Hepatic stellate cell (primary cell): ENCODE measurements at places on chromosomes 7 and 10.
A peak's percentile ranks its signal among the peaks of the same experiment; 100 is the strongest.

- no peak for DNase-seq
Measured at GRCh38 chr10:51244309-51244708, 170.0 kb downstream of the PRKG1 start.

- peak; percentile 27 for DNase-seq
Measured at GRCh38 chr10:4771554-4772201, 54.3 kb upstream of the AKR1E2 start.

GRCh38 chr7:106640368-106641141 lies 20.4 kb downstream of the CCDC71L start:
- DNase-seq, result no peak

GRCh38 chr7:40717242-40717641 lies 582.4 kb downstream of the SUGCT start:
- no peak for DNase-seq

DNA sequence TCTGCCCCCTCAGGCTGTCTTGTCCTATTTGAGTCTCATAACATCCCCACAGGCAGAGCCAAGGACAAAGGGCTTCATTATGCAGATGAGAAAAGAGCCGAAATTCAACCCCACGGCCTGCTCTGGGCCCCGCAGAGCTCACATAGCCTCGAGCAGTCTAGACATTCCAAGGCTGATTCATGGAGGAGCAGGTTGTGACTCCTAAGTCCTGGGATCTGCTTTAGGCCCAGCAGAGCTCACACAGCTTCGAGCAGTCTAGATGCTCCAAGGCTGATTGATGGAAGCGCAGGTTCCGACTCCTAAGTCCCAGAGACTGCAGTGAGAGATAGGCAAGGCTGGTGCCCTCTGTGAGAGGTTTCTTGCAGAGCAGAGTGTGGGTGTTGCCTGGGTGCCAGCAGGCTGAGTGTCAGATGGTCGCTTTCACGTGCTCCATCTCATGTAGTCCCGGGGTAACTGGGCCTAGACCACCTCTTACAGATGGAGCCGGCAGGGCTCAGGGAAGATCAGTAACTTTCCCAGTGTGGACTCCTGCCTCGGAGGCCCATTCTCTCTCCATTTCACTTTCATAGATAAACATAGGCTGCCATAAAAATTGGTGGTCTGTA lies 436.1 kb upstream of the FOXK1 start:
- no peak for DNase-seq

- DNase-seq, result no peak
Measured at GRCh38 chr10:108454224-108454623, 1289.7 kb upstream of the SORCS1 start.

GRCh38 chr7:24840563-24840962 lies 83.3 kb upstream of the GSDME start:
- no peak for DNase-seq

GRCh38 chr10:133289761-133290160 lies 13.1 kb upstream of the ADAM8 start:
- no peak for DNase-seq

DNA sequence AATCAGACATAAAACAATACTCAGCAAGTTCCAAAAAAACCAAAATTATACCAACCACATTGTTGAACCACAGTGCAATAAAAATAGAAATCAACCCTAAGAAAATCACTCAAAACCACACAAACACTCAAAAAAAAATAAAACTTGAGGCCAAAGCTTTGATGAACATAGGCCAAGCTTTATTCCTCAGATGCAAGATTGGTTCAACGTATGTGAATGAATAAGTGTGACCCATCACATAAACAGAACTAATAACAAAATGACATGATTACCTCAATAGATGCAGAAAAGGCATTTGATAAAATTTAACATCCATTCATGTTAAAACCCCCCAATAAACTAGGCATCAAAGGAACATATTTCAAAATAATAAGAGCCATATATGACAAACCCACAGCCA lies 506.1 kb upstream of the FZD8 start:
- no peak for DNase-seq

DNA sequence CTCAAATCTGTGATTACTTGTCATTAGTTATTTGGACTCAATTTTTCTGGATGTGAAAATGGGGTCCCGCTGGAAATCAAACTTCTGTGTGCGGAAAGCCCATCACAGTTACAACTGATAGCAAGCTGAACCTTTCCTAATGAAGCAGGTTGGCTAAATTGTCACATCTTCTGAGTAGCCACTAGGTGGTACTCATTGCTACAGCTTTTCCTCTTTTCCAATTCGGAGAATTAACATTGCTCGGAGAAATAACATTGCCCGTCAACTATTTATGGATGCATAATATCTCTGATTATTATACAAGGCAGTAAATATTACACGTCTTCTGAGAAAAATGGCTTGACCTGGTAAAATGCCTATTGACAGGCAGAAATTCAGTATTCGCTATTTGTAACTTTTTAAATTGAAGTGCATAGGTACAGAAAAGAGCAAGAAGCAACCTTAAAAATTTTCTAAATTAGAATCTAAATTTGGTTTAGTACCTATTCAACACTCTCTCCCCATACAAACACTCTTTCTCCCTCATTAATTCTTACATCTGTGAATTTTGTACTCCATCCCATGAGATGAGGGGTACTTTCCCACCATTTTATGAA lies 17.3 kb upstream of the BLOC1S2 start:
- DNase-seq, result peak; percentile 31

GRCh38 chr10:94583124-94583523 lies 37.5 kb downstream of the HELLS start:
- no peak for DNase-seq

GRCh38 chr10:6161921-6162320 lies 40.8 kb upstream of the PFKFB3 start:
- DNase-seq, result no peak

DNA sequence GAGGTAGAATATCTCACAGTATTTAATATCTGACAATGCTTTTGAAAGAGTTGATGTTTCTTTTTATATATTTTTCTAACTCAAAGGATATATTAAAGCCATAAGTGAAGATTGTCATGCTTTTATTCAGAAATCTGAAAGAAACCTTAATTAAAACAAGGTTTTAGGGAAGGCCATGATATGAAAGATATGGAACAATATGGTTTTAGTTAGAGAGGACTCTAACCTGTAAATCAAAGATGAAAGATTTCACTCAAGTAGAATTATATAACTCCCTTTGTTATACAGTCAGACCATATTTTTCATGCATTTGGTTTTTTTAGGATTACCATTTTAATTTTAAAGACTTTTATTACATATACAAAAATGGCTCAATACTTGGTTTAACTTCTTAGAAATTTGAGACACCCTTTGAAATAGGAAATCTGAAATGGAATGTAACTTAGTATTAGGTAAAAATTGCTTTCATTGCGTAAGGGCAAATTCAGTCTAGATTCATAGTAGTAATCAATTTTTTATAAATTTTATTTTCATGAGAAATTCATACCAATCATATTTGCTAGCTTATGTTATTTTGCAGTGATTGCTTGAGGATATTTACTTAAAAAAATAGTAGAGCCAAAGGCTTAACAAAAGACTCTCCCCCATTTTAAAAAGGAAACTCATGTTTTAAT lies 119.8 kb downstream of the TWIST1 start:
- no peak for DNase-seq

- DNase-seq, result no peak
Measured at GRCh38 chr10:95795602-95796001, 39.6 kb downstream of the ENTPD1 start.

DNA sequence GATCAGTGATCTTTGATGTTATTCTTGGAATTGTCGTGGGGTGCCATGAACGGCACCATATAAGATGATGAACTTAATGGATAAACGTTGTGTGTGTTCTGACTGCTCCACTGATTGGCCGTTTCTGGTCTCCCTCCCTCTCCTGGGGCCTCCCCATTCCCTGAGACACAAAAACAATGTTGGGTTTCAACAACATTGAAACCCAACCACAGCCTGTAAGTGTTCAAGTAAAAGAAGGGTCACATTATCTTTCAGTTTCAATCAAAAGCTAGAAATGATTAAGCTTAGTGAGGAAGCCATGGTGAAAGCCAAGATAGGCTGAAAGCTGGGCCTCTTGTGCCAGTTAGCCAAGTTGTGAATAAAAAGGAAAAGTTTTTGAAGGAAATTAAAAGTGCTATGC lies 19.5 kb downstream of the EN2 start:
- no peak for DNase-seq

GRCh38 chr7:148340438-148341280 lies 249.9 kb upstream of the C7orf33 start:
- no peak for DNase-seq

- DNase-seq, result no peak
Measured at GRCh38 chr10:84237199-84238051, 3.9 kb downstream of the LRIT1 start.

GRCh38 chr10:99531696-99532593 lies 797 bp upstream of the NKX2-3 start:
- no peak for DNase-seq

DNA sequence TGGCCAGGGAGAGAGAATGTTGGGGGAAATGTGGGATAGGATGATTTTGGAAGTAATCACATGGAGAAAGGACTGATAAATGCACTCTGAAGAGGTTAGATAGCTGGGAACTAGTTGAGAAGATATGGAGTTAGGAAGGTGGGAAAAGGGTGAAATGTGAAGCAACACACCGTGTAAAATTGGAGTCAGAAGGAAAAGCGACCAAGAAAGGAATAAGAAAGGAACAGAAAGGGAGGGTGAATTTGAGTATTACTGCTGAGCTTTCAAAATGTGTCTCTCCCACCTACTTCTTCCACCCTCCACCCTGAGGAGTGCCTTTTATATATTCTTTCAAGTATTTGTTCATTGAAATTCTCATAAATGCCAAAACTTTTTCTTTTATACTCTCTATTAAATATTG lies 171.8 kb downstream of the BMPER start:
- no peak for DNase-seq

DNA sequence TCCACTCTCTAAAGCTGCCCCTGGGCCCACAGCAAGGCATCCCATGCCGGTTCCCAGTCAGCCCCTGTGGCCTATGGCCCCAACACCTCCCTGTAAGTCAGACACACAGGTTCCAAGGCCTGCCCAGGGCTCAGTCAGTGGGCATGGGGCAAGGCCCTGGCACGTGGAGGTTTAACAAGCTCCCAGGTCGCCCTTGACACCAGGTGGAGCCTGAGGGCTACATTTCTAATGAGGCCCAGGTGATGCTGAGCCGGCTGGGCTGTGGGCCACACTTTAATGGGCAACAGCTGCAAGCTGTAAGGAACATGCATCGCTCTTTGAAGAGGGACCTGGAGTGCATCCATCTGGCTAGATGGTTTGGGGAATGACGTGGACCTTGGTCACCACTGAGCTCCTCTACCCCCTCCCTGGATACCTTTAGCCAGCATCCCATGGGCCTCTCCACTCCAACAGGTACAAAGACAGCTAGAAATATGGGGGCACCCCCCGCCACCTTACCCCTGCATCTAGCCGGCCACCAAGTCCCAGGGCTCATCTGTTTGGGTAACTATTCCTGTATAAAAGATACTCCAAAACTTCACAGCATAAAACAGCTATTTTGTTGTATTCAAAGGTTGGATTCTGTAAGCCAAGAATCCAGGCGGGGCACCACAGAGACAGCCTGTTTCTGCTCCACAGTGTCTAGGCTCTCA lies 122.5 kb downstream of the OAT start:
- DNase-seq, result no peak

DNA sequence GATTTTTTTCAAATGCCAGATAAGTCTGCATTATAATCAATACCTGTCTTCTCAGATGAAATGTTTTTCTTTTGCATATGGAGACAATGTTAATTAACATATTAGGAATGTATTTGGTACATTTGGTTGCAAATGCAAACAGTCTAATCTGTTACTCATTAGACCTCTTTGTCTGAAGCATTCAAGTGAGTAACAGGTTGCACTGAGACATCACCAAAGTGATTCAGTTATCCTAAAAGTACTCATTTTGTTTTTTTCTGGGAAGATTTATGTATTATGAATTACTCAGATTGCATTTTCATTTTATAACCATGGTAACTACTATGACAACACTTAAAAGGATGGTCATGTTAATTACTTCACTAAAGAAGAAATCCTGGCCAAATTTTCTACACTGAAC lies 513.6 kb downstream of the HTR7 start:
- DNase-seq, result no peak

DNA sequence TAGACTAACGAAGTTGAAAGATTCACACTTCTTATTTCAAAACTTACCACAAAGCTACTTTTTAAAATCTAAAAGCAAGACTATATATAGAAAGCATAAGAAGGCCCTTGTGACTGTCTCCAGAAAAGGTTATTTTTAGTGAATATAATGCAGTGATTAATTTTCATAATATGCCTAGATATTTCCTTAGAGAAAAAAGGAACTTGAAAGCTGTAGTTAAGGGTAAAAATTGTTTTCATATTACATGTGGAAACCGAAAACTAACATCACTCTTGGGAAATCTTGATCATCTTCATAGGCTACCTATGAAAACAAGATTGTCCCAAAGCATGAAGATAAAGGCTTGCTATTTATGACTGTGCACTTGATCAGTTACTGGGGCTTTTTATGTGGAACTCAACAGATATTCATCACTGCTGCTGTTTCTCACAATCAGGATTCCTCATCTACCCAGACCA lies 223.2 kb downstream of the SH2D4B start:
- no peak for DNase-seq

DNA sequence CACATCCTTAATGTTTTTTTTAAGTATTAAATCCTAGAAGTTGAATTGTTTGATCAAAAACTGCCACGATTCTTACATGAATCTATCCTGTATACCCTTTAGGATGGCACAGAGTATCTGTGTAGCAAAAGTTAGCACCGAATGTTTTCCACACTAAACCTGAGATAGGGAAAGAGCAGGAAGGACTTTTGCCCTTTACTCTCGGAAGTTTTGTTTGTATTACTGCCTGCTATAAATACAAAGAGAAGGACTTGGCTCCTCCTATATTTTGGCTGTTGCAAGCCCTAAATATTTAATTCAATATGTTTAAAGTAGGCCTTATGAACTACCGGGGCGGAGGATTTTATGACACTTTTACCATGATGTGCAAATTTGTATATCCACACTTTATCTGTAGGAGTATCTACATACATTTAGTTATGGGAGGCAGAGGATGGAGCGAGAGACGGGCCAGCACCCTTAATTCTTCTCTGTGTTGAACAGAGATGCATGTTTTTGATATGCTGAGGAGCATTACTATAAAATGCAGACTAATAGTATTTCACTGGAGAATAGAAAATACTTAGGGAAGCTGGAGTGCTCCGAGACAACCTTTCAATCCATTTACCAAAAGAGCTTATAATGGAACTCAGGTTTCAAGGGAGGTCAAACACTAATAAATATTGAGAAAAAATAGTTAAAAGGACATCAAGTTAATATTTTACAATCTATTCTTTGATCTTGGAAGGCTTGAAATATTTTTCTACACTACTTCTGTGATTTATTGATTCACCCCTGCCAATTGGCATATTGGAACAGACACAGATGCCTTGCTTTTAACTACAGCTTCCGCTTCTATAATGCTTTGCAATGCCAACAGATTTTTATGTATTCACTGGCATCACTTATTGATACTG lies 97.4 kb downstream of the CHN2 start:
- no peak for DNase-seq

DNA sequence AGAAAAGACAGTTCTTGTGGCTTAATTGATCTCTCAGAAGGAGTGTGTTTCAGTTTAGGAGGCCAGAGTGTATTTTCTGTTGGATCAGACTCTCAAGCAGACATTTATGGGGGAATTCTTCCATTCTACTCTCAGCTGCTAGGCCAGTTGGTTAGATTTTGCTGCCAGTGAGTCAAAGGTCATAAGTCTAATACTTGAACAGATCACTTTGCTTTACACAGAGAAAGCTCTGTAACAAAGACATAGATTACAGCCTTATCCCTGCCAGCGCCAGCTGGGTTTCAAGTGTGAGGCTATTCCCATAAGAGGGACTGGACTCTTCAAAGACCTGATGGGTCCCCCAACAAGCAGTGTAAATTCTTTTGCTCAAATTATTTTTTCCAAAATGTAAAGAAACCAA lies 145.6 kb upstream of the SEMA3C start:
- no peak for DNase-seq

- DNase-seq, result no peak
Measured at GRCh38 chr10:132251928-132252327, 55.8 kb downstream of the STK32C start.
